ENCODE measurements at places on chromosomes 5 and 9. TPM values are rescaled to one million over a fixed set of nuclear protein-coding genes. Genes with fewer than 3 reads are reported as not detected.

DMRT2 gene
- not detected for total RNA-seq

C5orf58 gene
- not detected for total RNA-seq

WNT8A gene
- total RNA-seq, result not detected

FOXD4 gene
- not detected for total RNA-seq

FSD1L gene
- 4.5 TPM for total RNA-seq

BOD1 gene
- 46.4 TPM for total RNA-seq

Measured in Right ventricle myocardium inferior (tissue), 1 donor.